ENCODE measurements at places on chromosomes 16 and 17.

DNA sequence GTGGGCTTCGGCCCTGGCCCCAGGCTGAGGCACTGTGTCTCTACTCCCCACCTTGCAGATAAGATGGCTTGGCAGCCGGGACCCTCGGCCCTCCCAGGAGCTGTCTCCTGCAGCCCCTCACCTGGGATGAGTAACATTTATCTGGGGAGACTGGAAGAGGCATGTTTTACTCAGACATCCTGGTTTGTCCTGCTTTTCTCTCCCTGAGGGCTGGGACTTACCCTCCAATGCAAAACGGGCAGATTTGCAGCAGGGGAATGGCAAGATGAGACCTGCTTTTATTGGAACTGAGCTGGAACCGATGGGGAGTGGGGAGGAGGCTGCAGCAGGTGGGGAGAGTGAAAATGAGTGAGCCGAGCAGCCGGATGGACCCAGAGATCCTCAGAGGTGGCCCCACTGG is 27.3 kb upstream of the UBE2G1 start:
- DNase-seq = no peak

DNA sequence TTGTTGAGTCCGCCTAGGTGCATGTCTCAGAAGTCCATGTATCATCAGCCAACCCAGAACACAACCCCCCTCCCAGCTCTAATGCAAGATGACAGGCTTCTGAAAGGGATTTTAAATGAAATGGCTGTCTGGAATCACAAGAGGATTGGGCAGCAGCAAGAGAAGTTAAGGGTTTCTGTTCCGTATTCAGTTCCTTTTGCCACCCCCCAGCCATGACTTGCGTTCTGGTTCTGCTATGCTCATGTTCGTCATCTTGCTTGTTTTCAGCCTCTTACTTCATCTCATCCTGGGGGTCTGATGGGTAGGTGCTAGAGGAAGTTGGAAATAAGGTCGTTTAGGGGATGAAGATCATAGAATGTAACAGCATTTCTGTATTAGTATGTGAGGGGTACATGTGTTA is 12.0 kb downstream of the MINK1 start:
- no peak for DNase-seq

GRCh38 chr16:27598931-27599565 is 49.1 kb downstream of the KATNIP start:
- no peak for DNase-seq

DNA sequence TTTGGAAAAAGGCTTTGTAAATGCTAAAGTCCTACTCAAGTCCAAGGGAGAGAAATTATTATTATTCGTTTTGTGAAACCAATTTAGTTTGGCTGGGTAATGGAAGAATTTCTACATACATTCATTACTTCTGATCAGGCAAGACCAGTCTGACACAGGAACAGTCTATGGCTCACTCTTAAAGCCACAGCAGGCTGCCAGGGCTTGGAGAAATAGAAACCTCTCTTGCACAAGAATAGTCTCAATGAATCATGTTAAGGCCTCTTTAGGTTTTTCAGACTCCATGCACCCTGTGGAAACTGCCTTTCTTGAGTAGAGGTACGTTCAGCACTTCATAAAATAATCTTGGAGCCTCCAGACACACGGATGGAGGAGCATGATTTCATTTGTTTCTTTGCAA is 167.7 kb downstream of the IRX3 start:
- DNase-seq = no peak

DNA sequence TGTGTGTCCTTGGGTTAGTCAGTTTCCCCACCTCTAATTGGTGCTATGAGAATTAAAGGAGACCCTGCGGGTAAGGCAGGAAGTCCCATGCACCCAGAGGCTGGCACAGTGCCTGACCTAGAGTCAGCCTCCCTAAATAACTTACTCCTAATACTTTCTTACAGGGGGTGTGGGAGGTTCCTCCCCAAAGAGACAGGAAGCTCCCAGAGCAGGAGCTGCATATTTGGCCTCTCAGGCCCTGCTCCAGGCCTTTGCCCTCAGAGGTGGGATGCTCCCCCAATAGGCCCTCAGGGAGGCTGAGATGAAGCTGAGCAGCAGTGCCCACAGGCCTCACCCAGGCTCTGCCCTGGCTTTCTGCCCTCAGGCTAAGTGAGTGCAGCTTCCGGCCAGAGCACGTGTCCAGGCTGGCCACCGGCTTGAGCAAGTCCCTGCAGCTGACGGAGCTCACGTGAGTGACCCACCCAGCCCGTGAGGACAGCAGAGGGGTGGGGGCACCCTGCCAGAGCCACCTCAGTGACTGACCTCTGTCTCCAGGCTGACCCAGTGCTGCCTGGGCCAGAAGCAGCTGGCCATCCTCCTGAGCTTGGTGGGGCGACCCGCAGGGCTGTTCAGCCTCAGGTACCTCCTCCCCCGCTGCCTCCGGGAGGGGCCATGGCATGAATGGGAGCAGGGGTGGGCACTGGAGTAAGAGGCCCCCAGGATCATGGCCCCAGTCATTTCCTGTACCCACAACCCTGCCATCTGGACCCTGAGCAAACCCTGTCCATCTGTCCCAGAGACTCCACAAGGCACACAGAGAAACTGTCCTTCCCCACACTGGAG is 31.1 kb upstream of the CPNE2 start:
- DNase-seq = no peak

GRCh38 chr16:57801098-57801808 is 1.0 kb downstream of the KIFC3 start:
- DNase-seq = no peak

GRCh38 chr17:41256291-41256685 is 1.1 kb downstream of the KRTAP9-9 start:
- no peak for DNase-seq

Measured in hippocampal formation (tissue), 2 donors.